Pancreas (tissue), 10 donors: ENCODE measurements at places on chromosomes 4 and X.

GRCh38 chr4:111943796-111944203 lies 201.5 kb upstream of the FAM241A start:
- peak; percentile 33 for DNase-seq

DNA sequence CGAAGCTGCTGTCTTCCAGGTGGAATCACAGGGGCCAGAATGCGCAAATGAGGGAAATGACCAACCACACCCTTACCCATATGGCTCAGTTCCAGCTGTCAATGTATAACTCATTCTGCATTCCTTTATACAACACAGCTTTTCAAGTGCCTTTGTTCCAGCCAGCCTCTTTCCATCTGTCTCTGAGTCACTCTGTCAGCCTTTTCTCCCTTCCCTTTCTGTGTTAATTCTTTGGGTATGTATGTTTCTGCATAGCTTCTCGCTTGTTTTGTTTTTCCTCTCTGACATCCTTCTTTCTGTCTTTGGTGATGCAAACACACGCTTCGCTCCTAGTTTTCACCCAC lies 54.5 kb downstream of the RS1 start:
- DNase-seq: peak; percentile 12

GRCh38 chr4:5647351-5647750 lies 61.0 kb downstream of the EVC2 start:
- DNase-seq: no peak

GRCh38 chr4:184762100-184762499 lies 28.2 kb upstream of the CENPU start:
- no peak for DNase-seq

GRCh38 chr4:112266823-112267222 lies 18.9 kb downstream of the TIFA start:
- no peak for DNase-seq

- no peak for DNase-seq
Observed at GRCh38 chrX:40617566-40617965, 5.7 kb upstream of the MPC1L start.

GRCh38 chrX:123308658-123309057 lies 124.6 kb downstream of the GRIA3 start:
- DNase-seq: no peak

- no peak for DNase-seq
Observed at GRCh38 chr4:86011117-86011516, 348.7 kb downstream of the MAPK10 start.

DNA sequence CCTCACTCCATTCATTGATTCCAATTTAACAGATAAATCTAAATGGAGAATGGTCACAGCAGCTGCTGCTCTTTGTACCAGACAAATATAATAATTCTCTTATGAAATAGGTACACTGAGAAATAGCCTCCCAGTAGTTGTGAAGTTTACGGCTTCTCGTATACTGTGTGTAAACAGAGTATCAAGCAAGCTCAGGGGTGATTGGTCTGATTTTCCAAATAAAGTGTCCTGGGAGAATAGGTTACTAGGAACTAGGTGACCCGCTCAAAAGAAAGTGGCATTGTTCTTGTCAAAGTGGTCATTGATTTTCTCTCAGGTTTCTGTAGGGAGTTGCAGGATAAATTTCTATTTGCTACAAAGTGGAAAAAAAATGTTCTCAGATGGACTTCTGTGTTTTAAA lies 838.2 kb downstream of the RAPGEF2 start:
- no peak for DNase-seq

- no peak for DNase-seq
Observed at GRCh38 chrX:30674799-30675198, 21.6 kb downstream of the GK start.

DNA sequence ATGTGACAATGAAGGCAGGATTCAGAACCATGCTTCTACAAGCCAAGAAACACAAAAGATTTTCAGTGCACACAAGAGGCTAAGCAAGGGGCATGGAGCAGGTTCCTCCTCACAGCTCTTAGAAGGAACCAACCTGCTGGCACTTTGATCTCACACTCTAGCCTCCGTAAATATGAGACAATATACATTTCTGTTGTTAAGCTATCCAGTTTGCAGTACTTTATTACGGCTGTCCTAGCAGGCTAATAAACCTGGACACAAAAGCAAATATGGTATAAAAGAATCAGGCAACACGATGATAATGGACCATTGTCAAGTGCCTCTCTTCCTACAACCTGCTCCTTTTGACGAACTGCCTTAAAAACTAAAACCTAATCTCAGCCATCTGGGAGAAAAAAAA lies 114.5 kb downstream of the ZAR1 start:
- DNase-seq: no peak

DNA sequence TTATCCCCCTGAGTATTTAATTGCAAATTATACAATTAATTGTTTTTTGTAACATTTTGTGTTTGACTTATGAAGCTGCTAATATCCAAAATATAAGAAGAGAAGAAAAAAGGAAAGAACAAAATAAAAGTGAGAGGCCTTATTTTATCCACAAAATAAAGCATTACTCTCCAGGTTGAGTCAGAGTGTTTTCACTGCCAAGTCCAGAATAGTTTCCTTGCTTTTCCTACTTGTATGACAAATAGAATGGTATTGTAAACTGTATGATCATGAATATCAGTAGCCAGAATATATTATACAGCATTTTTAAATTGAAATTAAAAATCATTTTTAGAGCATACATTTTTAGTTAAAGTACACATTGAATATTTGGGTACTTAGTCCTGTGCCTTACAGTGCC lies 237.8 kb downstream of the NDST4 start:
- DNase-seq: no peak

DNA sequence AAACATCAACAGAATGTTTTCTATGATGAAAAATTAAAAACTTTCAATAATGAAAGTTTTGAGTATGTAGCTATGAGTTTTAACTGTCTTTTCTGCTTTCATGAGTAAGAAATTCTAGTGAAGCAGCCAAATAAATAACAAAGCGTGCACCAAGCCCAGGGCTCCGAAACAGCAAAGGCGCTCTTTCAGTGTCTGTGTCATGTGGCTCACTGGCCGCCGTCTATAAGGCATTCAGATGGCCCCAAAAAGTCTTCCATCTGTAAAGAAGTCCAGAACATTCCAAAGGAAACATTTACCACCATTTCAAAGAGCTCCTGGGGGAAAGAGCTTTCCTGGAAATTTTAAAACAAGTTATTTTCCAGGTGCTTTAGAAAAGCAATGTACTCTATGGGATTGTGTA lies 139.9 kb downstream of the AFAP1 start:
- no peak for DNase-seq

GRCh38 chrX:47749185-47749967 lies 87.3 kb upstream of the ZNF81 start:
- no peak for DNase-seq

DNA sequence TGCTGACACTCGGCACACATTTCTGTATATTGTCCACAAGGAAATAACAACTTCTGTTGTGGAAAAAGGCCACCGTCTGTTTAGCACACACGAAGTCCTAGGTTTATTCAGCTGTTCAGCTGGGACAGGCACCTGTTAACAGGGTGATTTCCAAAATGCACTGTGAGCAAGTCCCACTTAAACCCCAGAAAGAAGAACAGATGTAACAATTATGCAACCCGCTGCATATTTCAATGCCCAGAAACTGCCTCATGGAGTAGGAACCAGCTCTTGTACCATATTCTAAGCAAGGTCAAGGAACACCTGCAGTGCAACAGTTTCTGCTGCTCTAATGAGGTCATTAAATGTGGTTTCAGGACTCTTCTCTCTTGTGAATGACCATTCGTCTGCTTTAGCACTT lies 77.1 kb downstream of the GEMIN8 start:
- DNase-seq: no peak

GRCh38 chrX:20410540-20410939 lies 143.8 kb upstream of the RPS6KA3 start:
- no peak for DNase-seq

DNA sequence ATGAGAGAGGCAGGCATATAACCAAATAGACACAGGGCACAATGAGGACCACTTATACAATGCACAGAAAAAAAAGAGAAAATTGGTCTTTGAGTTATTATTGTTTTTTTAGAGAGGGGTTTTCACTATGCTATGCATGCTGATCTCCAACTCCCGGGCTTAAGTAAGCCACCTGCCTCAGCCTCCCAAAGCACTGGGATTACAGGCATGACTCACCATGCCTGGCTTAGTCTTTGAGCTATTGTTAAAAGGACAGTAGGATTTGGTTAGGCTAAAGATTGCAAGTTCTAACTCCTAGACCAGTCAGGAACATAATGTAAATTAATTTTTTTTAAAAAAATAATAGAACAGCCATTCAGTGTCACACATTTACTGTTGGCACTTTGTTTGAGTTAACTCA lies 340.1 kb downstream of the GPAT3 start:
- no peak for DNase-seq

- DNase-seq: no peak
Observed at GRCh38 chr4:7392438-7393421, 42.0 kb downstream of the PSAPL1 start.

GRCh38 chr4:159051245-159052071 lies 51.4 kb upstream of the RAPGEF2 start:
- DNase-seq: no peak

- DNase-seq: no peak
Observed at GRCh38 chr4:189921058-189921457, 19.6 kb upstream of the FRG1 start.

DNA sequence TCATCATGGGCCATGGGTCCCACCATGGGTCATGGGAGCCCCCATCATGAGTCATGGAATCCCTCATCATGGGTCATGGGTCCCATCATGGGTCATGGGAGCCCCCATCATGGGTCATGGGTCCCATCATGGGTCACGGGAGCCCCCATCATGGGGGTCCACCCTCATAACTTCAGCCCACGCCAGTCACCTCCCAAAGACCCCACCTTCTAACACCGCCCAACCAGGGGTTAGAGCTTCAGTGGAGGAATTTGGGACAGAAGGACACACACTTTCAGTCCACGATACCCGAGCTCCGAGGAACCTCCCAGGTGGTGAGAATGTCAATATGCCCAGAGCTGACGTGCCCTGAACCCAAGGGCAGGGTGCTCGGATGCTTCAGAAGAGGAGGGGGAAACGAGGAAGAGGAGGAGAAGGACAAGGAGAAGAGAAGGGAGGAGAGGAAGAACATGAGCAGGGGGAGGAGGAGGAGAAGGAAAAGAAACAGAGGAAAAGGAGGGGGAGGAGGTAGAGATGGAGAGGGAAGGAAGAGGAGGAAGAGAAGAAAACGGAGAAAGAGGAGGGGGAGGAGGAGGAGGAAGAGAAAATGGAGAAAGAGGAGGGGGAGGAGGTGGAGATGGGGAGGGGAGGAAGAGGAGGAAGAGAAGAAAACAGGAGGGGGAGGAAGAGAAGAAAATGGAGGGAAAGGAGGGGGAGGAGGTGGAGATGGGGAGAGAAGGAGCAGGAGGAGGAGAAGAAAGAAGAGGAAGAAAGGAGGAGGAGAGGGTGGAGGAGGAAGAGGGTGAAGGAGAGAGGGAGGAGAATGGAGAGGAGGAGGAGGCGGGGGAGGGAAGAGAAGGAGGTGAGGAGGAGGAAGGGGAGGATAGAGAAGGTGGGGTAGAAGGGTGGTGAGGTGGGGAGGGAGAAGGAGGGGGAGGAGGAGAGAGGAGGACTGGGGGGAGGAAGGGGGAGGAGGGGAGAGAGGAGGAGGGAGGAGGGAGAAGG lies 17.7 kb downstream of the IL3RA start:
- DNase-seq: no peak

- no peak for DNase-seq
Observed at GRCh38 chrX:136030303-136031191, 45.3 kb downstream of the SLC9A6 start.

GRCh38 chr4:72899214-72899613 lies 170.3 kb downstream of the COX18 start:
- no peak for DNase-seq

GRCh38 chr4:4315461-4316149 lies 25.6 kb downstream of the ZBTB49 start:
- no peak for DNase-seq

- DNase-seq: no peak
Observed at GRCh38 chrX:154430916-154431315, 2.4 kb downstream of the ATP6AP1 start.

DNA sequence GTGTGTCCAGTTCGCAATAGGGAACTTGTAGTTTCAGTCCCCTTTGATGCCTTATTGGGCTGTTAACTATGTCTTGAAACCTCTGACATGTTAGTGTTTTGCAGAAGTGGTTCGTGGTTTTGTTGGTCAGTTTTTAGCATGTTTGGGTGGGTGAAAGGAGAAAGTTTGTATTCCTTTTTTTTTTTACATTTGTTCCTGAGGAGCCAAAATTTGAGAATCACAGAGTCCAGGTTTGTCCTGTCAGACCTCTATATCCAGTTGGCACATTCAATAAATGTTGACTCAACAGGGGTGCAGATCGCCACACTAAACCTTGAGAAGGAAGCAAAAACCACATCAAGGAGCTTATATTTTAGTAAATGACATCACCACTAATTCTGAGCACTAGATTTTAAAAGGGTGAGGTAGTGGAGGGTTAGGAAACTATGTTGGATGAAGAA lies 26.2 kb downstream of the DLG3 start:
- no peak for DNase-seq

DNA sequence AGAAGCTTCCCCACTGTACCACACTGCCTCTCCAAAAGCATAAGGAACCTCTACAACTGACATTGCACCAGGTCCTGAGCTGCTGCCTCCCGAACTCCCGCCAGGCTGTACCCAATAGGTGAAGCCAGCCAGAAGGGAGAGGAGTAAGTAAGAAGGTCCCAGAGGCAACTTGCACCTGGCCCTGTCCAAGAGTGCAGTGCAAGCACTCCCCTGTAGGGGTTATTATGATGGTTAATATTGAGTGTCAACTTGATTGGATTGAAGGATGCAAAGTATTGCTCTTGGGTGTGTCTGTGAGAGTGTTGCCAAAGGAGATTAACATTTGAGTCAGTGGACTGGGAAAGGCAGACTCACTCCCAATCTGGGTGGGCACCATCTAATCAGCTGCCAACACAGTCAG lies 879.3 kb upstream of the SLIT2 start:
- no peak for DNase-seq

- DNase-seq: no peak
Observed at GRCh38 chr4:97411356-97411755, 731.9 kb downstream of the STPG2 start.

- no peak for DNase-seq
Observed at GRCh38 chr4:155588437-155588836, 78.2 kb upstream of the GUCY1A1 start.

DNA sequence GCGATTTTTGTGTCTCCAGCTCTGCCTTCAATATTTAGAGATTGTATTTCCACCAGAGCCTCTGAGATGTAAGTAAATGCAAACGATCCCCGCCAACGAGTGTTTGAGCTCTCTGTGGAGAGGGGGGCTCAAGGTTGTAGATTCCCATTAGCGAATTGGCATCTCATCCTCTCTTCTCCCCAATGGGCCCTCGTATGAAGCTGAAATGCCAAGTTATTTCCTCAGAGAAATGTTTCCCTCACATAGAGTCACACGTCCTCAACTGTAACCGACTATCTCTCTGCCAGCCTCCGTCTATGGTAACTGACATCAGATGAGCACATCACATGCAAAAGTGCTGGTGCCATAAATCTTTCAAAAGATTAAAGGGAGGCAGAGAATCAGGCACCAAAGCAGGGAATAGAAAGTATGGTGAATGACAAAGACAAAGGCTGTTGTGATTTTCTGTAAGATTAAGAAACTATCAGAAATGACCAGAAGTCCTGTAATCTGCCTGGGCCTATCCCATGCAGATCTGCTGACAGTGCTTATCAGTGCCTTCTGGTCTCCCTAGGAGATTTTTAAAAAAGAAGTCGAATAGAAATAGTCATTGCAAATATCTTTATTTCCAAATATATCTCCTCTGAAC lies 157.1 kb downstream of the PDGFRA start:
- DNase-seq: no peak
